Osteoblast (primary cell): ENCODE measurements at places on chromosomes 1 and 21. TPM values are rescaled to one million over a fixed set of nuclear protein-coding genes. Genes with fewer than 3 reads are reported as not detected.

- DNase-seq = no peak
Measured at GRCh38 chr21:42195378-42196031, 23.4 kb upstream of the ABCG1 start.

TNFRSF9 gene
- total RNA-seq = under 0.01 TPM in 2 replicates

CYP4A22 gene
- total RNA-seq = not detected in 2 replicates

DNA sequence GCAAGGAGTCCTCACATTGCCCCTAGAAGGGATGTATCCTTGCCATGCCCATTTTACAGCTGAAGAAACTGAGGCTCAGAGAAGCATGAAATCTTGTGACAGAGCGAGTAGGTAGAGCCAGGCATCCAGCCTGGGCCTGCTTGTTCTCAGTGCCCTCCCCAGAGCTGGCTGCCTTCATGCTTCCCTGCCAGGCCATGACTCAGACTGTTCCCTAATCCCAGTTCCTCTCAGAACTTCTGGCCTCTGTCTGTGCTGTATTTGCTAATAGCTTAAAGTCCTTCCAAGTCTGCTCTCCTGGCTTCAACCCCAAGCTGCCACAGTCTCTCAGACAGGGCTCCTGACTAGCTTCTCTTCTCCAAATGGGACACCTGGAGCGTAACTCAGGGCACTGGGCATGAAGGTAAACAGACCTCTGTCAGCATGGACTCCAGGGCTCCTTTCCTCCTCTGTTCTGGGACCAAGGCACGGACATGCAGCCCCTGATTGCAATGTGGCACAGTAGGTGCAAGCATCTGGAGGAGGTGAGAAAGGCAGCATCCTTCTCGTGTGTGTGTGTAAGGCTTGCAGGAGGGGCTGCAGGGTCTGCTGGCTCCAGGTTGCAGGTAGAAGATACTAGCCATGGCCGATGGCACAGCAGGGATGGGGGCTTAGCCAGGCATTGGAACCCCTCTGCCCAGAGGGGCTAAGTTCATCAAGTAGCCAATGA, 122.7 kb downstream of the HMGB4 start:
- DNase-seq = no peak

GRCh38 chr1:93738075-93738622, 56.5 kb upstream of the BCAR3 start:
- peak; percentile 91 for DNase-seq

DNA sequence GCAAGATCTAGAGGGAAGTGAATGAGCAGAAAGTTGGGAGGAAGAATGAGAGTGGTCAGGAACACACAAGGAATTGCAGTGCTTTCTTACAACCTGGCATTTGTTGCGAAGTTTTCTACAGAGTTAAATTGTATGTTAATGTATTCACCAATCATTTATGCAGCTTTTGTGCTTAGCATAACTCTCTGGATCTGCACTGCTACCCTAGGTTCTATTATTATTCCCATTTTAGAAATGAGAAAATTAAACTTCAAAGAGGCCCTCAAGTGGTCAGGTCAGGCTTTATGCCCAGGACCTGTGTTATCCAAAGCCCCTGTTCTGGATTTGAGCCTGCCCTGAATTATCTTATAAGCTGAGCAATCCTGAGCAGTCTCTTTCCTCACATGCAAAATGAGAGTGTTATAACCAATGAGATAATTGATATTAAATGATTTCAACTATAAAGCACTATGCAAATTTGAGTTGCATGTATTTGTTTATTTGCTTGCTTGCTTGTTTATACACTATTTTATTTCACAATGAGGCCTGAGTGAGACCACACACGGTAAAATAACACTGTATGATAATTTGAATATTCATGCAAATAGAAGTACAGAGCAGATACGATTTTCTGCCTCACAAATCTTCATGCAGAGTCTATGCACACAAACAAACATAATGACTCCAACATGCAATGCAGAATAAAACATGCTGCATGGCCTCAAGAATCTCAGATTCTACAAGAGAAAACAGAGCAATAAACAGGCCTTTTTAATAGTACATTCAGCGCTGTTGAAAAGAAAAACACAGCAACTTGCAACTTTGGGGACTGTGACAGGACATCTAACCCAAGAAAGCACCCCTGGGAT, 323.0 kb downstream of the PLPP3 start:
- DNase-seq = no peak

DNA sequence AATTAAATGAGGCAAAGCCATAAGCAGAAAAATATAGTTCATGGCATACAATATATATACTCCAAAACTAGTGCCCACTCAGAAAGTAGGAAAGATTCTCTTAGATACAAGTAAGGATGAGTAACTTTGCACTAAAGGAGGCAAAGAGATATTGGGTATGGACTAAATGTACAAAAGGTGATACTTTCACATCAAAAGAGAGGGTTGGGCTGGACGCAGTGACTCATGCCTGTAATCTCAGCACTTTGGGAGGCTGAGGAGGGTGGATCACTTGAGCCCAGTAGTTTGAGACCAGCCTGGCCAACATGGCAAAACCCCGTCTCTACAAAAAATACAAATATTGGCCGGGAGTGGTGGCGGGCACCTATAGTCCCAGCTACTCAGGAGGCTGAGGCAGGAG, 6.7 kb downstream of the KYAT3 start:
- DNase-seq = peak; percentile 18
